NCI-H2081 treated with DMSO at 0.1 percent for 48 hours (cell line): ENCODE measurements at places on chromosomes 5 and 9.

- peak; percentile 20 for DNase-seq
Measured at GRCh38 chr5:57298985-57299491, 125.2 kb downstream of the GPBP1 start.

DNA sequence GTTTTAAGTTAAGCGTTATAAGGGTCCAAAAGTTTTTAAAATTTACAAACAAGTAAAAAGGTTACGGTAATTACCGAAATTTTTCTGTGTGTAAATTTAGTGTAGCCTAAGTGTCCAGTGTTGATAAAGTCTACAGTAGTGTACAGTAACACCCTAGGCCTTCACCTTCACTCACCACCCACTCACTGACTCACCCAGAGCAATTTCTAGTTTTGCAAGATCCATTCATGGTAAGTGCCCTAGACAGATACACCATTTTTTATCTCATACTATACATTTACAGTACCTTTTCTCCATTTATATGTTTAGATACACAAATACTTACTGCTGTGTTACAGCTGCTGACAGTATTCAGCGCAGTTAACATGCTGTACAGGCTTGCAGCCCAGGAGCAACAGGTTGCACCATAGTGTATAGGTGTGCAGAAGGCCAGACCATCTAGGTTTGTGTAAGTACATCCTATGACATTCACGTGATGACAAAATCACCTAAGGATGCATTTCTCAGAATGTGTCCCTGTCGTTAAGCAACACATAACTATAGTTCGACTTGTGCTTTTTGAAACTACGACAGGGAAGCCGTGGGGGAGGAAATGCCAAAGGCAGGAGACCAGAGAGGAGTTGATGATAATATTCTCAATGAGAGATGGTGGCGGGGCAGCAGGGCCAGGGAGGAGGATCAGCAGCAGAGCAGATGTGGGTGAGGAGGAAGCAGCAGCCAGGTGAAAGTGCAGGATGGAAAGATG is 48.6 kb downstream of the PSMB7 start:
- no peak for DNase-seq

DNA sequence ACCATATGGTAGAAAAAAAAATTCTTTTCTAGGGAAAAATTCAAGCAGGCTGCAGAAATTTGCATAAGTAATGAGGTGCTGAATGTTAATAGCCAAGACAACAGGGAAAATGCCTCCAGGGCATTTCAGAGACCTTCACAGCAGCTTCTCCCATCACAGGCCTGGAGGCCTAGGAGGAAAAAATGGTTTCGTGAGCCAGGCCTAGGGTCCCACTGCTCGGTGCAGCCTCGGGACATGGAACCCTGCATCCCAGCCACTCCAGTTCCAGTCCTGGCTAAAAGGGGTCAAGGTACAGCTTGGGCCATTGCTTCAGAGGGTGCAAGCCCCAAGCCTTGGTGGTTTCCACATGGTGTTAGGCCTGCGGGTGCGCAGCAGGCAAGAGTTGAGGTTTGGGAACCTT is 436.0 kb upstream of the SMC2 start:
- DNase-seq, result no peak

GRCh38 chr5:142143878-142144277 is 35.3 kb downstream of the NDFIP1 start:
- DNase-seq, result no peak

DNA sequence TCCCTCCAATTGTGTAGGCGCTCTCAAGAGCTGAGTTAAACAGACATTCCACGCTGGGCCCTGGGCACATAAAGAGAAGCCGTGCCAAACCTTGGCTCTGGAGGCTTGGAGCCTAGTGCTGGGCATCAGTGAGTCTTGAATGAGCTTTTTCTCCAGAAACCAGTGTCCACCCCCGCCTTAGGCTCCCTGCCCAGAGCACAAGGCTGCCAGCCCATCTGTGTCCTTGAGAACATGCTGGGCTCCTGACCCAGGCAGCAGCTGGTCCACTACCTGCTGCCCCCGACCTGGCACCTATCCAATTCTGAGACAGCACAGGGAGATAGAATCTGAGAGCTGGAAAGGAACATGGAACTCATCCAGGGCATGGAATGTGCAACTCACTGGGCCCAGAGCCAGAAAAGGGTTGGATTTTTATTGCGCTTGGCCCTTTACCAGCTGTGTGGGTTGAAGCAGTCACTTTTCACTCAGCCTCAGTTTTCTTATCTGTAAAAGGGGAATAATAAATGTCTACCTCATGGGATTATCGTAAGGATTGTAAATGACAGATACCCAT is 92.4 kb upstream of the CPLX2 start:
- DNase-seq, result peak; percentile 77

GRCh38 chr9:108521063-108521590 is 334.7 kb downstream of the ACTL7B start:
- DNase-seq, result no peak

- no peak for DNase-seq
Measured at GRCh38 chr9:18327121-18327520, 146.8 kb upstream of the ADAMTSL1 start.

- DNase-seq, result no peak
Measured at GRCh38 chr5:44183312-44183711, 205.9 kb downstream of the FGF10 start.

GRCh38 chr5:150527038-150527437 is 19.1 kb downstream of the NDST1 start:
- no peak for DNase-seq

GRCh38 chr9:95028853-95029219 is 288.7 kb downstream of the FANCC start:
- DNase-seq, result no peak

GRCh38 chr5:79408028-79408427 is 105.9 kb downstream of the HOMER1 start:
- DNase-seq, result no peak

DNA sequence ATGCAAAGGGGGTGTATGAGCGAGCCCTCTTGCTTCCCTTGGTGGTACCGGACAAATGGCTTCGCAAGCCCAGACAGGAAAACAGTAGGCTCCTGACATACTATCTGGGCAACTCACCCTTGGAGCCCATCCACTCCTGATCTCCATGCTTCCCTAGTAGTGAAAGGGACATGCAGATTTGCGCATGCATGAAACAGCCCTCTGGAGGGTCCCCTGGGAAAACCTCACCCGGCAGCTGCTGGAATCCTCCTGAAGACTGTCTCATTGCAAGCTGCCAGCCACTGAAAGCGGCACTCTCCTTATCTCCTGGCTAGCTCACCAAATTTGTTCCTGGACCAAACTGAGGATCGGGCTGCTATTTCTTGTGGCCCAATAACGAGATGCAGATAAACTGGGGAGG is 10.2 kb downstream of the ZNF169 start:
- DNase-seq, result no peak

- DNase-seq, result no peak
Measured at GRCh38 chr5:136182618-136183017, 10.3 kb downstream of the SMIM32 start.

DNA sequence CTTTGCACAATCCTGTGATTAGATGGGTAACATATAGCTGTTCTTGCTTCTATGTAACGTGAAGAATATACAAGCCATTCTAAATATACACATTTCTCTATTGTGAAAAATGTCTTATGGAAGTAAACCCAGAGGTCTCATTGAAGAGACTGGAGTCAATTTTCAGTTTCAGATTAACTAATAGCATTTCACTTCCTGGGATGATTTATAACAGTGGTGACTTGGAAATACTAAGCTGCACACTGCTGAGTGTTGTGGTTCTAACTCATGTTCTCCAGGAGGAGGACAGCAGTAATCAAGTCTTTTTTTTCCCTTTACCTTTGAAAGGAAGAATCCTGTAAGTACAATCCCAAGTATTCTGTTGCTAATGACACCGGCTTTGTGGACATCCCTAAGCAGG is 3.3 kb downstream of the CTSL start:
- DNase-seq, result no peak

DNA sequence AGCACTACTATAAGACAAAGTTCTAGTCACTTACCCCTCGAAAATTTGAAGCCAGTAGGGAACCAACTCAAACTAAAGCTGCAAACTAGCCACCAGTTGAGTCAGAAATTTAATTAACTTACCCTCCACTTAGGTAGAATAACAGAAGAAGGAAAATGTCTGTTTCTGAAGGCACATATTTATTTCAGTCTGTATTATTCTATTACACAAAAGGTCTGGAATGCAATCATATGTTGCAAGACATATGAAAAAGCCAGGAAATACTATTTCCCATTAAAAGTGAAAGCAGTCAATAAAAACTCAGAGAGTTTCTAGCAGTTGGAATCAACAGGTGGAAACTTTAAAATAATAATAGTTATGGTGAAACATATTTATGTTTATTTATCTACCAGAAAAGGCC is 79.2 kb upstream of the SLCO4C1 start:
- DNase-seq, result no peak

- DNase-seq, result no peak
Measured at GRCh38 chr9:33443047-33443446, 4.3 kb downstream of the AQP3 start.

DNA sequence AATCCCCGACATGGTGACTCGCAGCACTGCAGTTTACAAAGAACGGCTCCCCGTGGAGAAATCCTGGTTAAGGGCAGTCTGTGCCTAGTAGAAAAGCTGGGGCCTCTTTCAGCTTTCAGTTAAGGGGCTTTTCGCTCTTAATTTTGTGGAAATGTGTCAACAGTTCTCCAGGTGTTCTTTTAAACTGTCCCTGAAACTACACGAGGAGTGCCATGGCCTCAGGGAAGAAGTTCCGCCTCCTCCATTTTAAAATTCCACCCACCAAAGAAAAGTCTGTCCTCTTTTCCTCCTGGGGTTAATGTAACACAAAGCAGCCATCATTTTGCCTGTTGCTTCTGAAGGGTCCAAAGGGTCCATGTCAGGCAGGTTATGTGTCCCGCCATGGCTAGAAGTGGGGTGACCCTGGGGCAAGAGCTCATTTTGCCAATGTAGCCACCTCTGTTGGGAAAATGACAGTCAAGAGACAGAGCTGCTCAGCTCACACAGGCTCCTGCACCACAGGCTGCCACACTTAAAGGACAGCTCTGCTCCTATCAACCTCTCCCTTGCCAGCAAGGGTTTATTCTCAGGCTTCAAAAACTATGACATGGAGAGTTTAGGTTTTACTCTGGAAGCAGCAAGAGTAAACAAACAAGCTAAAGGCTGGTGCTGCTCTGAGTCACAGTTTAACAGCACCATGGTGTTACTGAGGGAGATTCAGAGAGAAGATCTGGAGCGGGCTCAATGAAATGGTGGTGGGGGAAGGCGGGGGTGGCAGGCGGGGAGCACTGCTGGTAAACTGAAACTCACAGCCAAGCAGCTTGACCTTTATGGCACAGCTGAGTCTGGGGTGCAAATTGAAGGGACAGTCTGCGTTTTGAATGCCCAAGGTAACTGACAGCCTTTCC is 3.2 kb downstream of the WHRN start:
- peak; percentile 52 for DNase-seq

- DNase-seq, result no peak
Measured at GRCh38 chr5:22899341-22899740, 46.2 kb upstream of the CDH12 start.

- no peak for DNase-seq
Measured at GRCh38 chr5:179304871-179305270, 40.4 kb downstream of the ADAMTS2 start.

- no peak for DNase-seq
Measured at GRCh38 chr9:93111371-93112115, 15.5 kb downstream of the CARD19 start.

DNA sequence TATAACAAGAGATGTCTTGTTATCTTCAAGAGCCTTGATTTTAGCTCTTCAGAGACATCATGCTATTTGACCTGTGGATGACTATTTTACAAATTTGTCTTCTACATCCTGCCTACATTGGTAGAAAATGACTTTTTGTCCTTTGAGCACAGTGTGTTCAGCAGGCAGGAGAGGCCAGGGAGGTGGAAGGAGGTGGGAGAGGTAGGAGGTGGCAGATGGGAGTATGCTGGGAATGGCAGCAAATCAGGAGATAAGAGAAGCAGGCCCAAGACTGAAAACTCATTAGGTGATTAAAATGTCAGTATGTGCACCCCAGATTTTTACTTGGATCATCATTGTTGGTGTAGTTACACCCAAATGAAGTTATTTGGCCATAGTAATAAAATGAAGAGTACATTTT is 44.1 kb downstream of the PTPN3 start:
- DNase-seq, result no peak

GRCh38 chr5:151293624-151294023 is 9.9 kb downstream of the SLC36A3 start:
- no peak for DNase-seq

GRCh38 chr5:140182803-140183367 is 7.9 kb downstream of the CYSTM1 start:
- DNase-seq, result no peak

DNA sequence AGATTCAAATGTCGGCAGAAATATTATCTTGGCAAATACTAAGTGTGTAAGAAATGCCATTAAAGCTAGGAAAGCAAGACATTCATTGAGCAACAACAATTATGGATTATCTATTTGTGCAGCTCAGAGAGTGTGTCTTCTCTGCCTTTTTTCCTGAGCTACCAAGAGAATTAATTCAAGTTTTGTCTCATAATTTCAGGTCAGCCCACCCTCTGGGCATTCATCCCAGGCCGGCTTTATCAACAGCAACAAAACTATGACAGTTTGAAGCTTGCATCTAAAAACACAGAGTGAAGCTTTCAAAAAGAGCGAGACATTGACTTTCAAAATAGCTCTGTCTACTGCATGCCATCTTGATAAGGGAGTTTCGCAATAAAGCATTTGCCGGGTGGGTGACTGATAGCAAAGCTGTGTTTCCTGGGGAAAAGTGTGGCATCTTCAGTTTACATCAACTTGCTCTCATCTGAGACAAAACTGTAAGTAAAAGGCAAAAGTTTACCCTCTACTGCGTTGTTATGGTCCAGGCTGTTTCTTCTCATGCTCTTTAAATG is 182.4 kb downstream of the IRX1 start:
- DNase-seq, result no peak

GRCh38 chr9:127509261-127509954 is 58.1 kb downstream of the LRSAM1 start:
- no peak for DNase-seq

- no peak for DNase-seq
Measured at GRCh38 chr9:107548298-107549142, 59.0 kb upstream of the KLF4 start.

DNA sequence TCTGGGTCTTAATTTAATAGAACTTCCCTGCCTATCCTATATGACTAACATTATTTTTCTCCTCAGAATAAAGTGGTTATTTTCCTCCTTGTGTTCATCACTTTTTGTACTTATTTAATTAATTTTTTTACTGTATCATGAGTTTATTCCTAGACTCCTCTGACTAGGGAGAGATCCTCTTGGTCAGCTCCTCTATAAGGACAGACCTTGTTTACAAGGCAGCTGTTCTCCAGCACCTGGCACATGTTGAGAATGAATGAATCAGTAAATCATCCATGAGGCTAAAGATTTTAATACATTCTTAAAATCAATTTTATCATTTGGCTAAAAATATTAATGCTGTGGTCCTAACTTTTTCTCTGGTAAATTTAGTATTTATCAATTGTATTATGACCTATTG is 139.8 kb downstream of the NUDT12 start:
- DNase-seq, result no peak

DNA sequence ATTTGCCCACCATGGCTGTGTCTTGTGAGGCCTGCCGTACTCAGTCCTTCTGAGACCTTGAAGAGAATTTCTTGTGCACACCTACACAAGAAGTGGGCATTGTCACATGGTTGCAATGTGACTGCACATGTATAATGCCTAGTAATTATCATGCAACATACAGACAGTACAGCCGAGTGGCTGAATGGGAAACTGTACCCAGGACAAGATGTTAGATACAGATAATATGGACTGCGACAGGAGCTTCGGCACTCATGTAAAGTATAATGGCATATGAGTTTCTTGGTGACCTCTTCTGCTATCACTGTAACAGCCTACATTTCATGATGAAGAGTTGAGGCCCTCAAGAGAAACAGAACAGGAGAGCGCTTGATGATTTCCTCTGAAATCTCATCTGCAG is 4.8 kb upstream of the PRKACG start:
- no peak for DNase-seq
